ENCODE measurements at places on chromosomes 4 and X.

DNA sequence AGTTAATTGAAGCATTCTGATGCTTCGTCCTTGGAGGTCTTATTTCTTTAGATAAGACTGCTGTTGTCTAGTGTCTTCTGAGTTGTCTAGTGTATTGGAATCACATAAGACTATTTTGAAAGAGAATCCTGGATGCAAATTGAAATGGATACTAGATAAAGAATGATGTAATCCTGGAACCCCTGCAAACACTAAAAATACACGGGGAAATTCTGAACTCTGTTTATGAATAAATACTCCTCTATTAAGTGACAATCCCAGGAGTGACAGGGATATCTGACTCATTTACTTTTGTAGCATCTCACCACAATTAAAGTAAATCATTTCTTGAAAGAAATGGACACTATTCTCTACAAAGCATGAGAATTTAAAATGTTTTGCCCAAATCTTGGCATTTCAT, 968 bp downstream of the ASB11 start:
- no peak for DNase-seq

DNA sequence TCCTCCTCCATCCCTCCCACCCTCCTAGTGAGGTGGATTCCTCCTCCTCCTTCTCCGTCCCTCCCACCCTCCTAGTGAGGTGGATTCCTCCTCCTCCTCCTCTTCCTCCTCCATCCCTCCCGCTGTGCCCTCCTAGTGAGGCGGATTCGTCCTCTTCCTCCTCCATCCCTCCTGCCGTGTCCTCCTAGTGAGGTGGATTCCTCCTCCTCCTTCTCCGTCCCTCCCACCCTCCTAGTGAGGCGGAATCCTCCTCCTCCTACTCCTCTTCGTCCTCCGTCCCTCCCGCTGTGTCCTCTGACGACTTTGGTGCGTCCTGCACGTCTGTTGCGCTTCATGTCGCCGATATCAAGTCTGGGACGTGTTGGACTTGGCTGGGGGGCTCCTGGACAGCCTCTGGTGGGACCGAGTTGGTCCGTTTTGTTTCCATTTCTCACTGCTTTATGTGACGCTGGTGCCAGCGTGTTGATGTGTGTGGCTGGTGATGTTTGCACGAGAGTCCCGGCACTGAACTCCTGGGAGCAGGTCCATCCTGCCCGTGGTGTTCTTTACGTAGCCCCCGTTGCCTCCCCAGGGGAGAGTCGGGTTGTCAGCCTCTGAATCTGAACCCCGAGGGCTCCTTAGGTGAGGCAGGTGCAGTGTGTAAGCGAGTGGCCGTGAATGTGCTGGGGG, 5.4 kb downstream of the AKAP17A start:
- no peak for DNase-seq

- DNase-seq = no peak
These were observed 288.8 kb downstream of the HS3ST1 start for GRCh38 chr4:11139871-11140270.

DNA sequence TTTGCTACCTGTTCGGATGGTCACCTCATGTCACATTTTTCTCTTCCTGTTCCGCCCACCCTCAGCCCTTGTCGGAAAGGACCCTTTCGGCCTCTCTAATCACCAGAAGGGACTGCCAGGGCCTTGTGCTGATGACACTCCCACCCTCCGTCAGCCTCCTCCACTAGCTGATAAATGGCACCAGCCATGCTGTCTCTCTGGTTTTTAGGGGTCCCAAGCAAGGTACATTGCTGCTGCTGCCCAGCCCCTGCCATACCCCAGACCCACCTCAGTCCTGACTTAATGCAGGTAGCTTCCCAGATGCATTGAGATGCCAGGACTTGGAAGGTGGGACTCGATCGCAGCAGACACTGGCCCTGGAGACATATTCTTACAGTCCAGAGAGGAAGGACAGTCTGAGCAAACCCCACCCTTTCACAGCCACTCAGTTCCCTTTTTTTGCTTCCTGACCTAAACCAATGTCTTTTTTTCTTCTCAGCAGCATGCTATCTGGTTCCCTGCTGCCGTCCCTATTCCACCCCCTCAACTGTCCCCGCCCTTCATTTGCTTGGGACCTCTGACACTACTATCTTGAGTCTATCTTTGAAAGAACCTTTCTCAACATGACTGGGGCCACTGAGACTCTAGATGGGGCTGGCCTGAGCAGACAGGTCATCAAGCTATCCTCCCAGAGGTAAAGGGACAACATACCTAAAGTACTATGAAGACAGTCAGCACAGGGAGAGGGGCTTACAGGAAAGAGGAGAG, at the start of gene BTK:
Gene BTK, minus strand, starts transcription at position 397 of the 747 bp plus-strand sequence. CDS start 10,907 bp downstream, outside the sequence.
- no peak for DNase-seq

DNA sequence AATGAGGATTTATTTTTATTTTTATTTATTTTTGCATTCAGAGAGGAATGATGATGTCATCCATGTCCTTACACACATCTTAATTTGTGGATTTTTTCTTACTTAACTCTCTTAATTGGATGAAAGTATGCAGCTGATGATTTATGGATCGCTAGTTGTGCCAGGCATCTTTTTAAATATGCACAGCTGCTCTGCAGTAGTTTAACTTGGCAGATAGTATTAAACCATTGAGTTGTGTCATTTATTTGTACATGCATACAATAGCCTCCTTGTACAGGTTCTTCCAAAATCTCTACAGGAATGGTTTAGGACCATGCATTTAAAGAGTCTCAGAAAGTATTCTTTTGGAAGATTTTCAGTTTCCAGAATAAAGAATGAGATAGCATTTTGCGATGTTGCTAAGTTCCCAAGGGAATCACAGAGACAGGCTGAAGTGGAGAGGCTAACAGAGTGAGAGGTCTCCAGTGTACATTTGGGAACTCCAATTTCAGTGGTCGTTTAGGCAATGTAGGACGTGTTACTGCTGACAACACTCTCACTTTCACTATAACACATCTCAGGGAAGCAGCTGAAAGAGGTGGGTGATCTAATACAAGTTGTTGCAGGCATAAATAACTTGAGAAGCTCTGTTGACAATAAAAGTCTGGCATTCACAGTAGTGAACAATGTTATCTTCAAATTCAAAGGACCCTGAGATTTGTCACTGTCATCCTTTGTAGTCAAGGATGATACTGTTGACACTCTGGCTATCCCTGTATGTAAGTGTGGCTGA, 49.9 kb upstream of the SCRG1 start:
- DNase-seq = no peak

DNA sequence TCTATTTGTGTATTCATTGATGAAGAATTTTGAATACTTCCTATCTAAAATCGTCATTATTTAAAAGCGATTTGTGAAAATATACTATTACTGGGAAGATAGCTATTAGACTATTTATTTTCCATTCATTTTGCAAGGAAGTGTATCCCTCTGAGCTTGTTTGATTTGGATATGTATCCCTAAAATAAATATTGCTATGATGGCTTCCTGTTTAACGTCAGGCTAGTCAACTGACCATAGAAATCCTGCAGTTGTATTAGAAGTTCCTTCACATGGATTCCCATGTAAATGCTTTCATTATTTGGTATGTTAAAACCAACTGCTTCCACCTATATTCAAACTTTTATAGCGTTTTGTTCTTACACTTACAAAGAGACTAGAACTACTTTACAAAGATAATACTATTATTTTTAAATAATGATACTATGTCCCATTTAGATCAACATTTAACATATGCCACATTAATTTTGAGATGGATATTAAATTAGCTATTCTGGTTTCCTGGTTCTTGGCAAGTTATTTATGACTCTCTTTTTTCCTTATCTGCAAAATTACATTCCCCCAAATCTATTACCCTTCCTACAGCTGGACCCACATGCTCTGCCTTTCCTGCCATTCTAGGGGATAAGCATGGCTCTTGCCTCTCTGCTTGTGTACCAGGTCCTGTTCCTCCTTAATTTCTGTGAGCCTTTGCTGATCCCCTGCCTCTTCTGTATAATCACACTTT, 26.7 kb upstream of the PDE5A start:
- no peak for DNase-seq

DNA sequence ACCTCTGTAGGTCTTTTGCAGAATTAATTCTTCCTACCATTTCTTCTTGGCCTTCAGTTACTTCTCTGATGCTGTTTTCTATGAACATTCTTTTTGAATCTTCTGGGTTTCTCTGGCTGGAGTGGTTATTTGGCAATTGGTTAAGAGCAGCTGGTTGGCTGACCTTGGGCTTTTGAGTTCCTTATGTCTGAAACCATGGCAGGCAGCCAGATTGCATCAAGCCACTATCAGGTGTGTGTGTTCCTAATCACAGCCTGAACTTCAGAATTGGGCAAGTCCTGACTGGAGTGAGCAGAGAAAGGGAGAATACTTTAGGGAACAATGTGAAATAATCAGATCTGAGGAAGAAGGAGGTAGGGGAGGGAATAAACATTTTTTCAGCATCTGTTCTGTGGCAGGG, 90.2 kb downstream of the ARHGAP10 start:
- DNase-seq = no peak

- no peak for DNase-seq
These were observed 199.8 kb upstream of the ZIC3 start for GRCh38 chrX:137366018-137366633.

- no peak for DNase-seq
These were observed 29.8 kb upstream of the RELL1 start for GRCh38 chr4:37715889-37716402.

- no peak for DNase-seq
These were observed 127.9 kb upstream of the AMOT start for GRCh38 chrX:112968351-112969133.

- DNase-seq = no peak
These were observed 93.8 kb upstream of the CLCN4 start for GRCh38 chrX:10062980-10063379.

DNA sequence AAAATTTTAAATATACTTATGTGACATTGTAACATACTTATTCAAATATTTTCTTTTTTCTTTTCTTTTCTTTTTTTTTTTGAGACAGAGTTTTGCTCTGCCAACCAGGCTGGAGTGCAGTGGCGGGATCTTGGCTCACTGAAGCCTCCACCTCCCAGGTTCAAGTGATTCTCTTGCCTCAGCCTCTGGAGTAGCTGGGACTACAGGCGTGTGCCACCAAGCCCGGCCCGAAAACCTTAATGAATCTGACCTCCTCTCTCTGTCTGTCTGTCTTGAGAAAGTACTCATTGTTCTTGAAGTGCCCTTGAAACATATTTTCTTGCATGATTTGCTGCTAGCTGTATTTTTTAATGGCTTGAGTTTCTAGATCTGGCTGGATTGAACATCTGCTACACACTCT, 136.8 kb downstream of the ANAPC4 start:
- DNase-seq = no peak

GRCh38 chr4:122958505-122958904, 36.1 kb upstream of the NUDT6 start:
- DNase-seq = no peak

DNA sequence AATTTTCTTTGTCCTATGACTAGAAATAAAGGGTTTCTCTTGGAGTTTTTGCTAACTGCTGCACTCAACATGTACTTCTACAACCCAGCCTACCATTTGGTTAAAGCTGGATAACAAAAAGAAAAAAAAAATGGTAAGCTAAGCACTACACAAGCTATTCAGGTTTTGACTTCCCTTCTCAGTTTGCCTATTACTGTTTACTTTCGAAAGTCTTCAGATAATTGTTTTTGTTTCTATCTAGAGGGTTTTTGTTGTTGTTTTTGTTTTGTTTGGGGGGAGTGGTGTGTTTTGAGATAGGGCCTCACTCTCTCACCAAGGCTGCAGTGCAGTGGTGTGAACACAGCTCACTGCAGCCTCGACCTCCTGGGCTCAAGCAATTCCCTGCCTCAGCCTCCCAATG, 46.6 kb downstream of the CLOCK start:
- DNase-seq = no peak

DNA sequence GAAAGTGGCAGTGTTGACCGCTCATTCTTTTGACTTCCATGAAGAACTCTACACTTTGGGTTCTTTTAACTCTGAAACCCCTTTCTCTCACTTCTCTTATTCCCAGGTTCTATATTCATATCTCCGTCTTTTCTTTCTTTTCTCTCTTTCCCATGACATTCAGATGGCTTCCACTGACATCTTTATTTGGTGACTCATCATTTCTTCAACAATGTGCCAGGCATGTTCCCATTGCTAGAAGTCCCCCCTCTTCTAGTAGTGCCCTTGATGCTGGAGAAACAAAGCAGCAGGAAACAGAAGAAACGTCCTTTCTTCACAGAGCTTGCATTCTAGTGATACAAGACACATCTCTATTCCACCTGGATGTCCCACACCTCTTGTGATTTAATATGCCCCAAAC, 33.3 kb downstream of the PKD2 start:
- DNase-seq = no peak

All from vagina (tissue), 2 donors.